ENCODE measurements at places on chromosomes 3 and 15. TPM values are rescaled to one million over a fixed set of nuclear protein-coding genes. Genes with fewer than 3 reads are reported as not detected.

The ITGB5 gene
- 4.3 TPM for total RNA-seq

The DNASE1L3 gene
- total RNA-seq, result not detected

The SLCO2A1 gene
- not detected for total RNA-seq

The ARHGEF26 gene
- 0.18 TPM for total RNA-seq

The CPLX3 gene
- total RNA-seq, result 0.16 TPM

The VGLL3 gene
- not detected for total RNA-seq

The IQCF5 gene
- not detected for total RNA-seq

The TRPM1 gene
- total RNA-seq, result not detected

The CCDC33 gene
- not detected for total RNA-seq

The PPP2R3A gene
- 0.09 TPM for total RNA-seq

The CIDEC gene
- total RNA-seq, result not detected

The REC114 gene
- not detected for total RNA-seq

The UBAP1L gene
- 6.3 TPM for total RNA-seq

The BHLHE40 gene
- 421 TPM for total RNA-seq

The SEMA6D gene
- not detected for total RNA-seq

The PEX5L gene
- 0.25 TPM for total RNA-seq

The AADACL2 gene
- not detected for total RNA-seq

The SI gene
- total RNA-seq, result not detected

The GOLGA8H gene
- 0.76 TPM for total RNA-seq

Data from activated T-helper 2 cell treated with anti-CD3 and anti-CD28 coated beads, Interferon-gamma antibody, Interleukin-2, Interleukin-4, amounts not matched to agents 10 μg/mL and 5 μg/mL and 100 μg/mL, durations not matched to agents 14 hours and 24 hours and 36 hours (primary cell).